ENCODE measurements at places on chromosomes 1 and 21.

- no peak for DNase-seq
Observed at GRCh38 chr1:113542221-113542701, 151.9 kb downstream of the MAGI3 start.

DNA sequence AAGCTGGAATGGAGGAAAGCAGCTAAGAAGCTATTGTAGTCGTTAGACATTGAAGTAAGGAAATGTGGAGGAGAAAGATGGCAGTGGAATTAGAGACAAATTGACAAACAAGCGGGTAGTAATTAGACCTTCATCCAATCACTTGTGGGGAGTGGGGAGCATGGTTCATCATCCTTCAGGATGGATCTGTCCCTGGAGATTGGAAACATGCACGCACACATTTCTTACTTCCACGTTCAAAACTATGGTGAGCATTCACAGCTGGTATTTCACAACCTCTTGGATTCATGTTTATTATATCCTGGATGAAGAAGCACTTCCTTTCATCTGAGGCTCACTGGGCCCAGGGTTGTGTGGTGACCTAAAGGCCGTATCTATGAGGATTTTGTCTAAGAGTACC lies 188.1 kb downstream of the ST6GALNAC3 start:
- no peak for DNase-seq

GRCh38 chr1:16186655-16187235 lies 25.7 kb downstream of the ARHGEF19 start:
- no peak for DNase-seq

DNA sequence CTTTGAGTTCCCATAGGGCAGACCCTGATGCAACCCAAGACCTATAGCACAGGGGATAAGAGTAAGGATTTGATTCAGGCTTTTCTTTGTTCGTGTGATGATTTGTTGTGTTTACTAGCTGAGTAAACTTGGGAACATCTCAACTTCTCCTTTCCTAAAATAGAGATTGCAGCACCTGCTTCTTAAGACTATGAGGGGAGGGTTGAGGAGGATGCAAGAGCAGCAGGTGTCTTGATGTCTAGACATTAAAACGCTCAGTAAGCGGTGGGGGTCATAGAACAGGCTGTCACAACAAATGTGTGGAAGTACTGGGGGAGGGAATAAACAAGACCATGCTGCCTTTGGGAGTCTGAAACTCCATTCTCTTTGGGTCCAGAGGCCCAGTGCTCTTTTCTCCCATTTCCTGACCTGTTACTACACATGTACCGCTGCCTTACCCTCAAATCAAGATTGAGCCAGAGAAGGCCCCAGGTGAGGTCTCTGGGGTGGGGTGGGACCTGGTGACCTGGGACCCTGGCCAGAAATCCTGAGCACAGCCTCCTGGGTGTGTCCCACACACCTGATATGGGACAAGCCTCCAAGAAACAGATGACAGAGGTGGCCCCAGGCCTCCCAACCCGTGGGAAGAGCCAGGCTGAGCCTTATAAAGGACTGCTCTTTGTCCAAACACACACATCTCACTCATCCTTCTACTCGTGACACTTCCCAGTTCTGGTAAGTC lies at the start of gene S100A7A:
S100A7A (plus strand) TSS at position 671 of the 721 bp plus-strand sequence. CDS start 1,563 bp downstream, outside the sequence.
- no peak for DNase-seq

DNA sequence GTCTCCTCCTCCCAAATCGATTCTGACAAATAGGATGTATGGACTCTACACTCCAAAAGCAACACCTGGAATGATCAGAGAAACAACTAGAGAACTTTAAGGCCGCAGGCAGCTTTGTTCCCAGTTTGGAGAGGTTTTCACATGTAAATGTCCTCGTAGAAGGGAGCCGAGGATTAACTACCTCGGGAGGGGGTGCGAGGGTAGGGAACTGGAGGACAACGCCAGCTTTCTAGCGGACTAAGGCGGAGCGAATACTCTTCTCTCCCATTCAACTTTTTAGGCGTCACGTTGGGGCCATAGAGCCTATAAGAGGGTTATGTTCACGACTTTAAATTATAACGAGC lies 1.2 kb downstream of the SCAF4 start:
- DNase-seq, result peak; percentile 15

DNA sequence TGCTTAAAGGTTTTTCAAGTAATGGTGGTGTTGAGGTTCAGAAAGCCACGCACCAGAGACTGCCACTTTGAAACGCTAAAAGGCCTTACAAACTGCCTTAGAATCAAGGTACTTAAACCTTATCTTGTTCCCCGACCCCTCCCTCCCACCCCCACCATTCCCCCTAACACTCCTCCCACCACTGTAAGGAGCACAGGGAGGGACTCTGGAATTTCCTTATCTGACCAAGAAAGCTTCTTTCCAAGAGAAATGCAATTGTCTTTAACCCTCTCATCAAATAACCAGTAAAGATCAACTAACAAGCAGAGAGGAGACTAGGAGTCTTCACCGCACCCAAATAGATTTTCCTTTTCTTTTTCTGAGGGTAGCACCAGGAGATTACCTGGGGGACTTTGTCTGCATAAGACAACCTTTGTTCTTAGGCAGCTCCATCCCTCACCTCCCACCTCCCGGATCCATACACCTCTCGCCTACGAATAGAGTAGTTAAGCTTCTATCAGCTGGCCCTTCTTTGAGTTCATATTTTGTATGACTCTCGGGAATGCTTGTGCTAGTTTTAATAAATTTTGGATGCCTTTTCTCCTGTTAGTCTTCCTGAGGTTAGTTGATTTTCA lies 137.7 kb upstream of the ADGRL2 start:
- no peak for DNase-seq

DNA sequence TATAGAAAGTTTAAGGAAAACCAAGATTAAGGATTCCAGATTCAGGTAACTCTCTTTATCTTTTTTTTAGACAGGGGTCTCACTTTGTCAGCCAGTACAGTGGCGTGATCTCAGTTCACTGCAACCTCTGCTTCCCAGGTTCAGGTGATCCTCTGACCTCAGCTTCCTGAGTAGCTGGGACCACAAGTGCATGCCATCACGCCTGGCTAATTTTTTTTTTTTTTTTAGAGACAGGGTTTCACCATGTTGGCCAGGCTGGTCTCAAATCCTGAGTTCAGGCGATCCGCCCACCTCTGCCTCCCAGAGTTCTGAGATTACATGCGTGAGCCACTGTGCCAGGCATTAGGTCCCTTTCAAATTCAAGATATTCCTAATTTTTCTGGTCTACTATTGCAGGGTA lies 15.9 kb downstream of the LZIC start:
- no peak for DNase-seq

GRCh38 chr21:45741691-45742090 lies 98.2 kb downstream of the PCBP3 start:
- no peak for DNase-seq

DNA sequence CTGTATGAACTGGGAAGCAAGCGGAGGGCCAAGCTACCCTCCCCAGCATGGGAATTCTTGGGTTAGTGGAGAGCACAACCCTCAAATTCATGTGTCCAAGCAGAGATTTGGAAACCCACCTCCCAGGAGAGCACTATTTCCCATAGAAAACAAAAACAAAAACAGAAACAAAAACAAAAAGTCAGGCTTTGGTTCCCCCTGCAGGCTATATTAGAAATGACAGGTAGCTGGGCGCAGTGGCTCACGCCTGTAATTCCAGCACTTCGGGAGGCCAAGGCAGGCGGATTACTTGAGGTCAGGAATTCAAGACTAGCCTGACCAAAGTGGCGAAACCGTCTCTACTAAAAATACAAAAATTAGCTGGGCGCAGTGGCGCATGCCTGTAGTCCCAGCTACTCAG lies 10.8 kb downstream of the MINDY1 start:
- peak; percentile 3 for DNase-seq

GRCh38 chr1:174314433-174314832 lies 133.3 kb upstream of the GPR52 start:
- DNase-seq, result no peak

GRCh38 chr21:32423320-32424190 lies 11.0 kb downstream of the EVA1C start:
- DNase-seq, result no peak

DNA sequence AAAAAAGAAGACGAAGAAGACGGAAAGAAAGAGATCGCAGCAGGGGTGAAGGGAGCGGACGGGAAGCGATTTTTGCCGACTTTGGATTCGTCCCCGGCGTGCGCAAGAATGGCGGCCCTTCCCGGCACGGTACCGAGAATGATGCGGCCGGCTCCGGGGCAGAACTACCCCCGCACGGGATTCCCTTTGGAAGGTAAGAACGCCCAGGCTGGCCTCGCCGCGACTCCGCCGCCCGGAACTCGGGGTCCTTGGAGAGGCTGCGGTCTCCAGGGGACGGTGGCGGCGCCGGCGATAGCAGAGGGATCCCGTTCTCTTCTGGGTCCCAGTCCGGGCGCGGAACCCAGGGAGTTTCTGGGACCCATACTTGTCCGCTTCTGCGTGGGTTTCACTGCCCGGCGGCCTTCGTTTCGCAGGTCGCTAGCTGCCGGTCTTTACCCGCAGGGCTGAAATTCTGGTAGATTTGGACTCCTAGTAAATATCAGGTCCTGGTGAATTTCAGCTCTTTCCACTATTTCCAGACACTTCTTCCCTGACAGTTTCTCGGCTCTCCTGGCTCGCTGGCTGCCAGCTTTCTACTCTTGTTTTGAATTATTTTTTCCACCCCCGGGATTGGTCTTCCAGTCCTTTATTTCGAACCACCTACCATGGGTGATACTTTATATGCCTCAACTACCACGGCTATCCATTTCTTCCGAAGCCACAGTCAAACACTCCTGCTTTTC lies 1.0 kb downstream of the PAX7 start:
- no peak for DNase-seq

GRCh38 chr1:107073493-107073892 lies 17.0 kb downstream of the PRMT6 start:
- DNase-seq, result no peak

DNA sequence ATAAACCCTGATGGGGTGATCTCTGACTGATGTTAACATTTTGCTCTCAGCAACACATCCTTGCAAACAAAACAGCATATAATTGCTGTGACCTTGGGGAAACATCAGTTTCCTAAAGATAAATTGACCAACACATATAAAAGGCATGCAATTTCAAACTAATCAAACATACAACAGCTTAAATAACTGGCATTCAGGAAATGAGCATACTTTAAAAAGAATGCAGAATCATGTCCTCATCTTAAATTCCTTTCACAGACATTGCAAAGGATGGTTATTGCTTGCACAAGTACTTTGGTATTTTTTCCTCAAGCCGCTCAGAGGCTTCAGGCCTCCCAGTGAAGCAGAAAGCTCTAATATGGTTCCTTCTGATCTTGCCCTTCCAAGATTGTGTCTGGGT lies 53.4 kb upstream of the RGS18 start:
- DNase-seq, result no peak

DNA sequence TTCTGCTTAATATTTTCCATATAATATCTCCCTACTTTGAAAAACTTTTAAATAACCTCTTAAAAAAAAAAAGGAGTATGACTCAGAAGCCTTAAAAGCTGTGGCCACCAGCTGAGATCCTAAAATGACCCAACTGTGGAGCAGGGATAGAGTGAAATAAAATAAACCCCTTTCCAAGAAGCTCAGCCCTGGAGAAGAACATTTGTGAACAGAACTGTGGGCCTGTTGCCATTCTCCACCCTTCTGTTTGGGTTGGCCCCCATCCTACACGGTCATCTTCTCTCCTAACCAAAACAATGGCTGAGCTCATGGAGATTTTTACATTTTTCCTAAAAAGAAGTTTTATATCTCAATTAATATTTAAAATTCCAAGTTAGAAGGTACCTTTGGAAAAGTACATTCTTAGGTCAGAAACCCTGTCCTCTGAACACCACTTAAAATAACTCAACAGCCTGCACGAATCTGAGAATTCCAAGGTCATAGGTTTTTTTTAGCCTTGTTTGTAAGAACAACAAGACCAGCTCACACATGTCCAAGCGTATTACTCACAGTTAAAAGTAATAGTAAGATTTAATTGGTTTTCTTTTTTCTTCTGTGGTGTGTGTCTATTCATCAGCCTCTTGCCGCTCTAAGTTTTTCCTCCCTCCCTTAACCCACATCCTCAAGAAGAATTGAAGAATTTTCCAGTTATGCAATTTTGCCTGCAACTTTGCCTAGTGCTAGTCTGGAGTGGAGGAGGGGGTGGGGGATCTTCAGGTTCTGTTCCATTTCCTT lies 107.7 kb upstream of the ERRFI1 start:
- DNase-seq, result no peak

DNA sequence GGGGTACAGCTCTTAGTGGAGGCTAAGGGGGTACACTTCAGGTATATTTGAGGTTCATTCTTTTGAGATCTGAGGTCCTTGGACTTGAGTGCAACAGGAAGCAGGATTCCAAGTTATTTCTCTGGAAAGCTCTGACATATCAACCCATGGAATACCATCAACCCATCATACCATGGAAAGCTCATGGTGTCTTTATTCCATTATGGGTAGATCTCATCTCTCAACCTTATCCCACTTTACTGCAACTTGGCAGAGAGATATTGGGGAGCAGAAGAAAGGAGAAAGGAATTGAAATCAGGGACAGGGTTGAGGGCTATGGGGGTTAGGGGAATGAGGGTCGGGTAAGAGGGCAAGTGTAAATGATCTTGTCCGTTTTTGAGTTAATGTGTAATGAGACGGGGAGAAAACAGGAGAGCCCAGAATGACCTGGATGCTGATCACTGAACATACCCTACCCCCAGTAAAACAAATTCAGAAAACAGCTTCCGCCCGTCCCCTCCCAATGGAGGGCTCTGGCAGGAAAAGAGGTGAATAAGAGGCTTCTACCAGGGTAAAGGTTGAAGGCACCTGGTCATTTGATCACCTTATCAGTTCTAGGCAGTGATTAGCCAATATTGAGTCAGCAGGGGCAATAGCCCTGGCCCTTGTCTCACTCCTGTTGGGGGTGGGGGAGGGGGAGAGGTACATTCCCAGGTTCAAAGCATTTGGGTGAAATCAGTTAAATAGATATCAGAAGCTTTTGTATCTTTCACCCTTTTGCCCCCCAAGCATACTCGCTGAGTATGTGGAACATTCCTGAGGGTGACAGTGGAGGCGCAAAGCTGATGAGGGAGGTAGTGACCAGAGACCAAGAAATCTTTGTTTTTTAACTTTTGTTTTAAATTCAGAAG lies 622 bp upstream of the APOA2 start:
- DNase-seq, result no peak

GRCh38 chr1:81634294-81634693 lies 166.4 kb upstream of the ADGRL2 start:
- no peak for DNase-seq

- DNase-seq, result no peak
Observed at GRCh38 chr1:116971258-116971860, 30.2 kb upstream of the CD101 start.

DNA sequence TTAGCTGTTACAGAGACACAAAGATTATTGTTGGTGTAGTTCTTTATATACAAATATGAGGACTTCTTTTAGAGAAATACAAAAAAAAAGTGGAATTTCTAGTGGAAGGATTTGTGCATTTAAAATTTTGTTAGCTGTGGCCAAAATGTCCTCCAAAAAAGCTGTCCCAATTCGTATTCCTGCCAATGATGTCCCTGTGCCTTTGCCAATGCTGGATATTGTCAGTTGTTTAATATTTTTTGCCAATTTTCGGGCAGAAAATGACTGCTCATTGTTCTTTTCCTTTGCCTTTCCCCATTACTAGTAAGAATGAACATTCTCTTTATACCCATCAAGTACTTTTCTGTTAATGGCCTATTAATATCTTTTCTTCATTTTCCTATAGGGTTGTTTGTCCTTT lies 110.0 kb upstream of the HOOK1 start:
- no peak for DNase-seq

All from NCI-H774 (cell line).